Activated CD4-positive, alpha-beta memory T cell treated with anti-CD3 and anti-CD28 coated beads for 36 hours (primary cell): ENCODE measurements at places on chromosomes 6 and 20.
A peak's percentile ranks its signal among the peaks of the same experiment; 100 is the strongest.

- no peak for DNase-seq
These were observed 359.5 kb upstream of the FLRT3 start for GRCh38 chr20:14696937-14697336.

DNA sequence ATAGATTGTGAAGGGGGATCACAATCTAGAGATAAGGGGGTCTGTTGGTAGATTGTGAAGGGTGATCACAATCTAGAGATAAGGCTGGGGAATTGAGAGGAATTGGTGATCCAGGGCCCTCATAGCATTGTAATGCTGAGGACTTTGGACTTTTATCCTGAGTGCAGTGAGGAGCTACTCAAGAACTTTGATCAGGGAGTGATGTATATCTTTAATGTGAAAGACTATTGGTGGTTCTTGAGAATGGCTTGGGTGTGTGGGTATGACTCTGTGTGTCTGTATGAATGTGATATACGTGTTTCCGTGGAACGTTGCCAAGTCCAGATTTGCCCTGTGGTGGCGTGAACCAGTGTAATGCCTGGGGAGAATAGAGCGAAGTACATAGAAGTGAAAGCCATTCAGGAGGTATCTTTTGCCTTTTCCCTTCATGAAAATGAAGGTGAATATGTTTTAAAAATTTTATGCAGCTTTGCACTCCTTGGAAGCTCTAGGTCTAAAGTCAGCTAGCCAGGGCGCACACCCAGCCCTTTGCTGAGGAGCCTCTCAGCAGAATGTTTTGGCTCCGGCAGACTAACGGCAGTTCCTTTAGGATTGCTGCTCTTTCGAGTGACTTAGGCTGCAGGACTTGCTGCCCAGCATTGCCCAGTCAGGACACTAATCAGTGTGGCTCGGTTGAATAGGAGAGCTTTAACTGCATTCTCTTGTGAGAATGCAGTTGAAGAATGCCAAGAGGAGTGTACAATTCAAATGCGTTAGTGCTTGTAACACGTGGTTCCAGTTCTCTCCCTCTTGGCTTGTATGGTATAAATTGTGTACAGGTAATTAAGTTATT lies 3.5 kb downstream of the ZFAND3 start:
- peak; percentile 69 for DNase-seq

DNA sequence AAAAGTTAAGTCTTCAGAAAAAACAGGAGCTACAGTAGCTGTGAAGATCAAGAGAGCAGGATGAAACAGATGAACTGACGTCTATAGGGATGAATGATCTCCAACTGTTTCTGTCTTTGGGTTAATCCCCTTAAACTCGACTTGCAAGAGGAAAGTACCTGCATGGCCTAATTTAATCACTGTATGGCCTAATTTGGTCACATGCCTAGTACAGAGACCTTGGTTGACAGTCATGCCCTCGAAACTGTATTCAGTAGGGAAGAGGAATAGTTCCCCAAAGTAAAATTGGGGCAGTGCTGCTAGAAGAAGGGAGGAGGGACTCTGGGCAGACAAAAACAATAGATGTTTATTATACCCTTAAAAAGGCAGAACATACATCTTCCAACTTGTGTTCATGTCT lies 10.0 kb upstream of the SMAP1 start:
- no peak for DNase-seq

DNA sequence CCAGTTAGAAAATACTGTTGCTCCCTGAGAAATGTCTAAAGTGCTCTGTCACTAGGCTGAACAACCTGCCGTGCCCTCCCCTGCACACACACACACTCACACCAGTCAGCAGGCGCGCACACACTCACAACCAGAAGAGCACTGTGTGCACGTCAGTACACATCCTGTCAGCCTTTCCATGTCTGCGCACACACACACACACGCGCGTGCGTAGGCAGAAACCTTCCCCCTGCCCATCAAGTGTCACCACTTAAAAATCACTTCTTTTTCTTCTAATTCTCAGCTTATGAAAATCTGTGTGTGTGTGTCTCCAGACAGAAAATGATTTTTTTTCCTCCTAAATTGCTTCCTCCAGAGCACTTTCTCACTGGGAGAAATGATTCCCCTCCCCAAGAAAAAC lies 100.3 kb downstream of the EDN3 start:
- peak; percentile 64 for DNase-seq

DNA sequence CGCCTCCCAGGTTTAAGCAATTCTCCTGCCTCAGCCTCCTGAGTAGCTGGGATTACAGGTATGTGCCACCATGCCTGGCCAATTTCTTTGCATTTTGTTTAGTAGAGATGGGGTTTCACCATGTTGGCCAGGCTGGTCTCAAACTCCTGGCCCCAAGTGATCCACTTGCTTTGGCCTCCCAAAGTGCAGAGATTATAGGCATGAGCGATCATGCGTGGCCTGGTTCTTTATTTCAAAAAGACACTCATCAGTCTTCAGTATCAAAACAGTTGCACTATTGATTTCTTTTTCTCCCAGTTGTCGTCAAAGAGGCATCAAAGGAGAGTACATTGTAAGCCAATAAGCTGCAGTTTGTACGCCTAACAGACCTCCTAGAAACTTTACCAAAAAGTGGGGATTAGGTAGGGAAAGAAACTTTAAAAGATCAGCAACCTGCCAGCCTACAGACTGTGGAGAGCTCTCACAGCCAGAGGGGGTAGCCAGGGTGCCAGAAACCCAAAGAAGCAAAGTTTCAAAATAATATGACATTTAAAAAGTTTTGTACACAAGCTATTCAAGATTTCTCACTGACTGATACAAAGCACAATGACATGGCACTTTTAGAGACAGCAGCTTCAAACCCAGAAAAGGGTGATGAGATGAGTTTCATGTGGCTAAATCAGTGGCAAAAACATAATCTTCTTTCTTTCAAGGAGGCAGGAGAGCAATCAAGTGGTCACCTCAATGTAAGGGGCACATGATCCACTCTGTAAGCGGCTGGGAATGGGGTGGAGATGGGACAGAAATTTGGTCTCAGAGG lies 83.0 kb upstream of the RALY start:
- DNase-seq = no peak

DNA sequence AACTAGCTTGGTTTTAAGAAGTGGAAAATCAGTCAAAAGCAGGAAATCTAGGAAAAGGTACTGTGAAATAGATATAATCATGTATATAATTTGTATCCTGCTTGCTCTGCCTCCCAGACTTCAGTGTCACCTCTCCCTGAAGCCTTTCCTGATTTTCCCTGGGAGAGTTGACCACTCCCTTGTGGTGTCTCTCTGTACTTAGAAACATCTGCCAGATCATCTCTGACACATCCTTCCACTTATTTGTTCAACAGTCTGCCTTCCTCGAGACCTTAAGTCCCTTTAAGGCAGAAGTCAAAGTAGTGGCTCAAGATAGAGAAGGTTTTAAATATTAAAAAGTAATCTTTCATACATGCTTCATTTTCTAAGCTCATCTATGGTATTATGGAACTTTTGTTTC lies 236.5 kb downstream of the CDKAL1 start:
- no peak for DNase-seq

DNA sequence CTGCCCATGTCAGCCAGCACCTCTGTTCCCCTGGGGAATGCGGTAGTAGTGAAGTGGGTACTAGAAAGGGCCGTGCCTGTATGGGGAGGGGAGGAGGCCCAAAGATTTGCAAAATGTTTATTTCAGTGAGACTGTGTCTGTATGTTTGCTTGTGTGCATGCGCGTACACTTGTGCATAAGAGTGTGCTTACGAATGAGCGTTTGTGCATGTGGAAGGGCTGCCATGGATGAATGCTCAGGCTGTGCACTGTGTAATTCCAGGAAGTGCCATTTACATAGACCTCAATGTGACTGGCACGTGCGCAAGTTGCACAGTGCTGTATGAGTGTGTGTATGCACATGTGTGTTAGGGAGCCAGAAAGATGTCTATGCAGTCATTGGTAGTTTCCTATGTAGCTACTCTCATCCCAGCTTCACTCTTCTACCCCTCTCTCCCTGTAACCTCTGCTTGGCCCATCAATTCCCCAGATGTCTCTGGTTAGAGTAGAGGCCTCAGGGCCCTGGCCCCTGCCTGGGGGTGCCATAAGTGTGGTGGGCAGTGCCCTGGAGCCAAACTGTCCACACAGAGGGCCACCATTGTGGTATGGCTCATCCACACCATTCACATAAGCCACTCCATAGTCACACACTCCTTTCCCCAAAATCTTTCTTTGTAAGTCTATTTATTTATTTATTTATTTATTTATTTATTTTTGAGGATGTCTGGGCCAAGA lies 26.8 kb upstream of the SLC22A7 start:
- DNase-seq = no peak

DNA sequence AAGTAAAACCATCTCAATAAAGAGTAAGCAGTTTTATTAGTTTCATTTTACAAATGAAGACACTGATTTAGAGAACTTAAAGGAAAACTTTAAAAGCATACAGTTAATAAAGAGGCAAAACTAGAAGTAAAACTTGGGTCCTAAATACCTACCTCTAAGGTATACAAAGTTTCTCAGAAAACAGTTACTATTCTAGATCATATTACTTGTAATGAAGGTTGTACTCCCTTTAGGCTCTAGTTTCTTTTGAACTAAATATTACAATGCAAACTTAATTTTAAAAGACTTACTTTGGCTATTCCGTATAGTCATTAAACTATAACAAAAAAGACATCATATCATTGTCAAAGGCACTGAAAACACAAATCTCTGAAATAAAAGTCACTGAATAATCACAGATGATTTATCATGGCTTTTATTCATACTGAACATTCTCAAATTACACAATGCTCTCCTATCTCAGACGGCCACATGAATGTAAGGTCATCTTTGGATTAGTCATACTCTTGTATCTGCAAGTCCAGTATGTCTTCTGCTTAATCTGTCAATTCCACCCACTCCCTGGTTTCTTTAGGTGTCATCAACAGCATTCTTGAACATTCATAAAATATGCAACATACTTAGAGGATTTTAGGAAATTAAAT lies 361.6 kb upstream of the RUNX2 start:
- DNase-seq = no peak

DNA sequence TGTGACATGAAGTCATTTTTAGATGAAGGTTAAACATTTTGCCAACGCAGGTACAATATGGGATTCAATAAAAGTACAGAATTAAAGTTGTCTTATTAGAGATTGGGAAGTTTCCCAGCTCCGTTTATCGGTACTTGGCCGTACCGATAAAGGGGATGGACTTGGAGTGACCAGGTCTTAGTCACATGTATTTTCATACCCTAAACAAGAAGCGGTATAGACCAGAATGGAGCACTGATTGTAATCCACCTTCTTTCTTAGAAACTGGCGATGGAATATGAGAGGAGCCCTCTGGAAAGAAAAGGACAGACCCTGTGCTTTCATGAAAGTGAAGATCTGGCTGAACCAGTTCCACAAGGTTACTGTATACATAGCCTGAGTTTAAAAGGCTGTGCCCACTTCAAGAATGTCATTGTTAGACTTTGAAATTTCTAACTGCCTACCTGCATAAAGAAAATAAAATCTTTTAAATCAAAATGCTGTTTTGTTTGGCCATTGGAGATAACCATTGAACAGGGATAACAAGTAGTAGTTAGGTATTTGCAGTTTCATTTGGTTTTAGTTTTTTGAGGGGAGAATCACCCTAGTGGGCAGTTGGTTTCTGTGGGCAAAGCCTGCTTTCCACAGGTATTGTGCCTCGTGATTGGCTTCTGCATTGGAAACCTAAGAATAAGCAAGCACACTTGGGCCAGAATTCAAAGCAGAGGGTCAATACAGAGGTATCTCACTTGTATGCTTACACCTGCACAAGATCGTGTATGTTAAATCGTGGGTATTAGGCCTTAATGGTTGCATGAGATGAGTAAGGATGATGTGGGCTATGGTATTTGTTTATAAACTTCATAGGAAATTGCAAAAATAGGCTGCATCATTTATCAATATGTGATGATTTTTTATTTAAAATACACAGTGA lies 11.2 kb upstream of the ZNFX1 start:
- no peak for DNase-seq

DNA sequence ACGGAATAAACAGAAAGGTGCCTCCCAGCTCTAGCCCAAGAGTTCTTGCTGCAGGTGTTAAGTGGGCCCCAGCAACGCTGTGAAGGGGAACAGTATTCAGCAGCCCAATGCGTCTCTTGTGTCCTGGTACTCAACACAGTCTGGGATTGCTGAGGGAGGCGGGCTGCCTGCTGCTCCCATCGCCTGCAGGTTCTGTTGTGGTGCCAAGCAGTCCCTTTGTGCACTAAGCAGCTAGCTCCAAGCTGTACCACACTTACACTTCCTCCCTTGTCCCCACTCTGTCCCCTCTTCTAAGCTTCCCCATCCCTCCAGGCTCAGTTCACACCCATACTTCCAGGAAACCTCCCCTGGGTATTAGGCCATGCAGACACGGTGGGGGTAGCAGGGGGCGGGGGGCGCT lies 92.7 kb downstream of the AGPAT4 start:
- DNase-seq = no peak

DNA sequence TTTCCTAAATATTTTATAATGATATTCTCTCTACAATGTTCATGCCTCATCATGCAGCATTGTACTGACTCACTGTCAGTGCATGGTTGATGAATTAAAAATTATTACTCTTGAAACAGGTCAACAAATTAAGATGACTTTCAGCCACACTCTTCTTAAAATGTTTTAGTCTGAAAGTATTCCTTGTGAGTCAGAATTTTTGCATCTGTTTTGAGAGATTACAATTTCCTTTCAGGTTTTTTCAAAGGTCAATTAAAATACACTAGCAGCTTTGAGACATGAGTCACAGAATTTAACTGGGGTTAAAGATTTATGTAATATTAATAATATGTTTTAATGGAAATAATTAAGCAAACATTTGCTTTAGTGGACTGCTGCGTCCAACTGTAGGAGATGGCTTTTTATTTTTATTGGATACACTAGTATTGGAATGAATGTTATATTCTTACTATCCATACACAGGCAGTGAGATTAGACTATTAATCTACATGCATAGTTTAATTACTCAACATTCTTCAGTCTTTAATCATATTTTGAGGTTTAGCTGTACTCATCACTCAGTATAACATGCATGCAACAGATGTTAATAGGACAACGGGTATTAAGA lies 9.7 kb downstream of the COL12A1 start:
- DNase-seq = no peak

- DNase-seq = no peak
These were observed 103.4 kb upstream of the SASH1 start for GRCh38 chr6:148239215-148239614.

DNA sequence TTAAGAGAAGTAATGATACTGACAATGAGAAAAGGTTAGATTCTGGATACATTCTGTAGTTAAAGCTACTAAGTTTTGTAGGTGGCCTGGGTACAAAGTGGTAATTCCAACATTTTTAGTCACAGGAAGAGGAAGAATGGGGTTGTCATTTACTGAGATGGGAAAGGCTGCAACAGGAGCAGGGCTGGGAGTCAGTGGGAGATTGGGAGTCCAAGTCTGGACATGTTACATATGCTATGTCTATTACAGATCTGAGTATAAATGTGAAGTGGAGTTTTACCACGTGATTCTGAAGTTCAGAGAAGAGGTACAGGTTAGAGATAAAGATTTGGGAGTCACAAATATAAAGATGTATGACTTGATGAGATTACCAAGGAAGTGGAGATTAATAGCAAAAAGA lies 116.2 kb downstream of the RWDD2A start:
- DNase-seq = no peak

DNA sequence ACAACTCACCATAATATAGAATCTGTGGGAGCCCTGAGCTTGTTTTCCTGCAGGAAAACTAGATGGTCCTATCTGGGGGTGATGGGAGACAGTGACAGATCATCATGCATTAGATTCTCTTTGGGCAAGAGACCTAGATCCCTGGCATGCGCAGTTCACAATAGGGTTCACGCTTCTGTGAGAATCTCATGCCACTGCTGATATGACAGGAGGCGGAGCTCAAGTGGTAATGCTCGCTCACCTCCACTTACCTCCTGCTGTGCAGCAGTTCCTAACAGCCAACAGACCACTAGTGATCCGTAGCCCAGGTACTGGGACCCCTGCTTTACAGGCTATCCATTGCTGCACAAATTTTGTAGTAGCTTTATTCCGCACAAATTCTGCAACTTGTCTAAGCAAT lies 84.5 kb downstream of the HIVEP2 start:
- no peak for DNase-seq
